Hematopoietic multipotent progenitor cell treated with erythropoietin and hydrocortisone succinate and interleukin-3 and kit ligand, for 15 days (in vitro differentiated cells): ENCODE measurements at places on chromosomes 7 and 10.

- DNase-seq = no peak
Measured at GRCh38 chr7:903921-904755, 27.8 kb downstream of the GET4 start.

- DNase-seq = no peak
Measured at GRCh38 chr7:116165717-116166116, 44.6 kb upstream of the TES start.

GRCh38 chr10:77618117-77618516 lies 19.5 kb downstream of the KCNMA1 start:
- no peak for DNase-seq

GRCh38 chr7:139300390-139300789 lies 40.7 kb upstream of the FMC1 start:
- DNase-seq = no peak

GRCh38 chr10:46270086-46270811 lies 16.5 kb upstream of the ANTXRL start:
- DNase-seq = no peak

- no peak for DNase-seq
Measured at GRCh38 chr10:86149257-86149656, 217.3 kb downstream of the GRID1 start.
